ENCODE measurements at places on chromosomes 7 and 10.

DNA sequence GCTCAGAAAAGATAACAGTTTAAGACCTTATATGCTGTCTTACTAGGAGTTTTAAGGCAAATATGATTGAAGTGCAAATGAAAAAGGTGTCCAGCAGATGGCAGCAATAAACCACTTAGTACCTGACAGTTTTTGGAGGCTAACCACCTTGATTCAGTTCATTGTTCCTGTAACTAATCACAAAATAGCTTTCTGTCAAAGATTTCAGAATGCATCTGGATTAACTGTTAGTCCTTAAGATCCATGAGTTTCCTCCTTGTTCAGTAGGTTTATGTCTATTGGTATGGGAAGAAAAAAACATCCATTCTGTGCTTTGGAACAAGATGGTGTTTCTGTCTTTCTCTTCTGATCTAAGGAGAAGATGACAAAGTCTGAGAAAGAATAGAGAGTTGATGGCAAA, 46.6 kb downstream of the CCSER2 start:
- peak; percentile 64 for DNase-seq

DNA sequence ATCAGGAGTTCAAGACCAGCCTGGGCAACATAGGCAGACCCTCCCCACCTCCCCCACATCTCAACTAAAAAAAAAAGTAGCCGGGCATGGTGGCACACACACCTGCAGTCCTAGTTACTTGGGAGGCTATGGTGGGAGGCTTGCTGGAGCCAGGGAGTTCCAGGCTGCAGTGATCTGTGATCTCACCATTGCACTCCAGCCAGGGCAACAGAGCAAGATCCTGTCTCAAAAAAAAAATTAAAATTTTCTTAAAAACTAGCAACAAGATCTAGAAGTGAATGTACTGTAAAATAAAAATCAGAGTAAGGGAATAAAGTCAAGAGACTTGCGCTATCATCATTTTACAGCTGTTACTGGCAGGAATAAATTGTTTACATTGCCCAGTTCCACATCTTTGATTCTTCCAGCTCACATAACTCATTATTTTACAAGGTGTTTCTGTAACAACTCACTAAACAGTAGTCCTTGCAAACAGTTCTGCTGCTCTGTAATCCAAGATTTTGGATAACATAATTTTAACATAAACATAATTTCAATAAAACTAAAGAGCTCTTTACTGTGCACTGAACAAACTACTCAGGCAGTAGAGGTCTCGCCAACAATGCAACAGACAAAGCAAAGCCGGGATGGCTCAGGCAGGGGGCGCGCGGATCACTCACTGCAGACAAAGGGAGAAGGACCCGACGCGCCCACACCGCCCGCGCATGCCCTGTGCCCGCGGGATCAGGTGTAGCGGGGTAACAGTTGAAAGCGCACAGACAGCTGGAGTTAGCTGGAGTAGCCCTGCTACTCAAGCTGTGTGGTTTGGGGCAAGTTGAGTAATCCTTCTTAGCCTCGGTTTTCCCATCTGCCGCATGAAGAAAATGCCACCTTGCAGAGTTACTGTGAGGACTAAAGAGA, 73.3 kb upstream of the NFE2L3 start:
- DNase-seq = peak; percentile 94

GRCh38 chr10:90276894-90277475, 575.6 kb downstream of the KIF20B start:
- DNase-seq = no peak

- no peak for DNase-seq
These were observed 18.5 kb downstream of the MEOX2 start for GRCh38 chr7:15667991-15668390.

- peak; percentile 99 for DNase-seq
These were observed 1.5 kb downstream of the SLC25A13 start for GRCh38 chr7:96320442-96320841.

GRCh38 chr7:48458701-48459524, 287.7 kb downstream of the ABCA13 start:
- no peak for DNase-seq

- DNase-seq = no peak
These were observed 5.2 kb downstream of the EGFR start for GRCh38 chr7:55023841-55024505.

DNA sequence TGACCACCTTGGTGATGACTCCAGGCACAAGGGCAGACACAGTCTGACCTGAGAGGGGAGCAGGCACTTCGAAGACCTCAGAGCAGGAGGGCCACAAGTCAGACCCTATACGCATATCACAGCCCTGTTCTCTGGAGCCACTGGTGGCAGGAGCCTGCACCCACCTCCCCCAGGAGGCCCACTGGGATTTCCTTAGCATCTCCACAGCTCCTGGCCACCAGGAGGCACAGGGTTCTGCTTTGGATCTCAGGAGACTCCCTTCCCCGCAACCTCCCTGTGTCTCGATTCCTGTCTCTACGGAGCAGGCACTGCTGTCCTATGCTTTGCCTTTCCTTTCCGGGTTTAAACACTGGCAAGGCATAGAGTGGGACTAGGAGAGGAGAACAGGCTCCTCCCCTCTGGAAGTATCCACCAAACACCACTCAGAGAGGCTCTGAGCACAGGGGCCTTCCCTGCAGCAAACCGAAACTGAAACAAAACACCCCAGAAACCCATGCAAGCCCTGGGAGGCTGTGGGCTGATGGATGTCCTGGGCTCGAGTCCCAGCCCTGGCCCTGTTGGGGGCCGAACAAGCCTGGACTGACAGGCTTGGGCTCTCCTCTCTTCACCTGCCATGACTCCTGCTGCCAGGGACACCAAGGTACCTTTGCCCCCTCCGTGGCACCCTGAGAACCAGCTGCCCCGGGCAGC, 166.3 kb downstream of the NEURL1 start:
- DNase-seq = no peak

DNA sequence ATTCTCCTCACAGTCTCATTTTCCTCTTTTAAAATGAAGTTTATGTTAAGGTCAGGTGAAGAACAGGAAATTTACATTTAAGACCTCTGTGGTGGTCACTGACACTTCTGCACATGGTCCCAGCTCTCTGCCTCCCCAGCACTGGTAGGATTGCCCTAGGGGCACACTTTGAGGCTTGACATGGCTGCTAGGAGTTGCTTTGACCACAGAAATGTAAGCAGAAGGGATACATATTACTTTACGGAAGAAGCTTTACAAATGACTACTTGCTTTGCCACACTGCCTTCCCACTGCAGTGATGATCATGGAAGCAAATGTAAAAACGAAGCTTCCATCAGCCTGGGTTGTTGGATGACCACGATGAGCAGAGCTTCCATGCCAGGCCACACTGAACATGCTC, 53.1 kb upstream of the RSU1 start:
- no peak for DNase-seq

GRCh38 chr7:826230-826917, 5.9 kb upstream of the SUN1 start:
- DNase-seq = no peak

All from NCI-H526 (cell line).